ENCODE measurements at places on chromosomes 12 and 14. TPM values are rescaled to one million over a fixed set of nuclear protein-coding genes. Genes with fewer than 3 reads are reported as not detected.

DNA sequence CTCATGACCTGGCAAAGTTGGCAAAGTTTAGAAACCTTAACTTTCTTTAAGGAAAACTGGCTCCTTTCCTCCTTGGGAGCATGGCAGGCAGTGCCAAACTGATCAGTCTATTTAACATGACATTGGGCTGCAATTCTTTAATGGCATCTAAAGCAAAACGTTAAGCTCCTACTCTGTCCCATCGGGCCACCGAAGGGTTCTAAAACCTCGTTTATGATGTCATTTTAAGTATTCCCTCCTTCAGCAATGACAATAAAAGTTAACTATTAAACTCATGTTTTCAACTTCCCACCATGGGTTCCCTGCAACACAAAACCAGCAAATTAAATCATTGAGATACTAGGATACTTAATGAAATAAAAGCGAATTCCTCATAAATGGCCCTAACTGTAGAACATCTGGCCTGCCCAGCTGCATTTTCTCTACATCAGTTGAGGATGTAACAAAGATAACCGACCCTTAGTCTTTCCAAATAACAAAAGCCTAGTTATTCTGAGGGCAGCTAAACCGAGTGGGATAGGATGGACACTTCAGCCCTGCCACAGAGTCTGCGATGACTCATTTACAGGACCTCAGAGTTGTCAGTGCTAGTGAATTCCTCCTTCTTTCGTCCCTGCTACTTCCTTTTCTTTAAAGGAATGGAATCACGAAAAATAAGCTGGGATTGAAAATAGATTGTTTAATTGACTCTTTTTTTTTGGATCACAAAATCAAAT lies 34.5 kb upstream of the RIC8B start:
- no peak for DNase-seq

- DNase-seq: no peak
These were observed 75.6 kb upstream of the SLC24A4 start for GRCh38 chr14:92247341-92247740.

- DNase-seq: no peak
These were observed 6.4 kb upstream of the SIX6 start for GRCh38 chr14:60502541-60502940.

DNA sequence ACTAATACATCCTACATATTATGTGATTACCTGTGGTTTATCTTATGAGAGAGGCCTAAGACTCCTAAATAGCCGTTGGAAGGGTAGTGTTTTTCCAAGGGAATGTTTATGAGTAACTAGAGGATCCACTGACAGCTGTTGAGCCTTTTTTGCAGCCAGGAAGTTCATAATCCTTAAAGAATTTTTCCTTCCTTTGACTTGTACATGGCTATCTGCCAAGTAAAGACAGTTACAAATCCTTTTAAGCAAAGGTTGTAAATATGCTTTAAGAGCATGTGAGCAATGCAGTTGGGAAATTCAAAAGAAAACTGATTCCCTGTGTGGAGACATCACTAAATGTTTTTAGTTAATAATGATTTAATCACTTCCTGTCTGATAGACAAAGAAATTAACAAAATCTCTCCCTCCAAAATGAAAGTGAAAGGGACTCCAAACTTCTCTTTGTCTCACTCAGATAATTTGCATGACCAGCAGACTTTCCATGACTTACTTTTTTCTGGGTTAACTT lies 333.8 kb downstream of the PDZRN4 start:
- no peak for DNase-seq

DNA sequence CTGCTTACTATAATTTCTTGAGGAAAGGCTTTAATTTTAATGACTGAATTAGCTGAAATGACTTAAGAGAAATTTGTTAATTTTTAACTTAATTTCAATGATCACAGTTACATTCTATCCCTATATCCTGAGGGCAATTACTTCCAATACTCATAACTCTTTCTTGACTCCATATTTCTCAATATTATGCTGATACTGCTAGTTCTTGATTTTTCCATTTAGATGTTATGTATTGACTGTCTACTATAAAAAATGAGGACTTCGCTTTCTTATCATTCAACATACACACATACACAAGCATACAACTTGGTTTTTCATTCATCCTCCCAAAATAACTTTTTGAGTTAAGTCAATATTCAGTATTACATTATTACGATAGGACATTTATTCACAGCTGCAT lies 176.2 kb downstream of the PHLDA1 start:
- DNase-seq: no peak

GRCh38 chr14:23366426-23366921 lies 1.5 kb upstream of the EFS start:
- DNase-seq: peak; percentile 77

GRCh38 chr14:50501642-50502041 lies 30.7 kb downstream of the MAP4K5 start:
- no peak for DNase-seq

GRCh38 chr12:108301346-108301745 lies 37.8 kb downstream of the CMKLR1 start:
- no peak for DNase-seq

GRCh38 chr14:22886500-22887259 lies 3.7 kb downstream of the REM2 start:
- peak; percentile 65 for DNase-seq

DNA sequence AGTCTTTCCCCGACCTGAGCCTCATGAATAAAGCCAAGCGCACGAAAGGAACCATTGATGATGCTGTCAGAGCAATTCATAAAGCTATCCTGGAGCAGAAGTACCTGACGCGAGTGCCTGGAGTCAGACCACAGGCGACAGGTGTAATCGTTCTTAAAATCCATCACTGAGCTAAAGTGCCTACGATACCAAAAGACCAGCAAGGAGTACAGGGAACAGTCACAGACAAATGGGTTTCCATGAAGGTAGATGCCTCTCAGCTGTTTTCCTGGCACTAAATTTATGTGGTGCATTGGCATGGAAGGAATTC lies 1.4 kb upstream of the PCED1B start:
- DNase-seq: no peak

- no peak for DNase-seq
These were observed 47.7 kb downstream of the FLRT2 start for GRCh38 chr14:85577543-85578114.

GRCh38 chr14:76421662-76422061 lies 45.7 kb downstream of the ESRRB start:
- no peak for DNase-seq

GRCh38 chr12:51390891-51391282 lies 319 bp downstream of the GALNT6 start:
- peak; percentile 9 for DNase-seq

GRCh38 chr14:64636980-64637429 lies 67.2 kb upstream of the PLEKHG3 start:
- no peak for DNase-seq

DNA sequence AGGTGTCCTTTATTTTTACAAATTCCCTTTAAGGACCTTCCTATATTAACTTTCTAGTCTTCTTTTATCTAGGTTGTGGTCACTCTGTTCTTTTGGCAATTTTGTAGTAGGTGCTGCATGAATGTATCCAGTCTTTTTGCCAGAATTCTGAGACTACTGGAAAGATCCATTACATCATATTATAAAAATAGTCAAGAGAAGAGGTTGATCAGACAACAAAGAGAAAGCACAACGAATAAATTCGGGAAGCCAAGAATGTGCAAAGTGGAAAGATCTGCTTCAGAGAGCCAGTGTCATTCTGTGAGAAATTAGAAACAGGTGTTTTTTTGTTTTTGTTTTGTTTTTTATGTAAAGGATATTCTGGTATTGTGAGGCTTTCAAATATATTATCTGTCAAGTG lies 15.8 kb upstream of the SLC16A7 start:
- no peak for DNase-seq

- DNase-seq: no peak
These were observed 16.4 kb downstream of the IPO8 start for GRCh38 chr12:30679241-30679640.

DNA sequence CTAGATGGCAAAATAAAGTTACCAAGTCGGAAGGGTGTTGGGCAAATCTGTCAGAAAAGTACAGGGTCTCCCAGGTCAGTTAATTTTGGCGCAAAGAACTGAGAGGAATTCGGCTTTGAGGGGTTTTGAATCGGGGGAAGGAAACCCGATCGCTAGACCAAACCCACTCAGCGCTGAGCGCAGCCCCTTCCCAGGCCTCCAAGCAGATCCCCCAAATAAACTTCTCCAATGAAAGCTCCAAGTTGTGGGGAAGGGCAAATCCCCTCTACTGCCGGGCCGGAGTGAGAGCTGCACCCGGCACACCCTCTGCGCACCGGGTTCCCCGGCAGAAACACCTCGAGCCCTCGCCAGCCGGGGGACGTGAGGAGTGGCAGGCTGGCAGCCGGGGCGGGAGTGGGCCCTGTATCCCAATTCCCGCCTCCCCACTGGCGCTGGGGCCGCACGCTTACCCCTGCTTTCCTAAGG lies 441 bp downstream of the E2F7 start:
- DNase-seq: no peak

GRCh38 chr12:92596383-92596782 lies 106.4 kb upstream of the PLEKHG7 start:
- no peak for DNase-seq

The DAD1 gene
- total RNA-seq: 155 TPM

The IL26 gene
- total RNA-seq: not detected

The CCDC196 gene
- not detected for total RNA-seq

The RERG gene
- 0.61 TPM for total RNA-seq

The TRHDE gene
- total RNA-seq: 0.66 TPM

The RAPGEF3 gene
- total RNA-seq: 0.89 TPM

The C14orf132 gene
- total RNA-seq: 42.1 TPM

Data from neural crest cell (in vitro differentiated cells).